ENCODE measurements at places on chromosomes 1 and 21. TPM values are rescaled to one million over a fixed set of nuclear protein-coding genes. Genes with fewer than 3 reads are reported as not detected.

The DNM3 gene
- total RNA-seq, result 2.1 TPM

The ZSWIM5 gene
- 0.14 TPM for total RNA-seq

The LINGO4 gene
- not detected for total RNA-seq

The TMEM51 gene
- 15.9 TPM for total RNA-seq

The CNKSR1 gene
- total RNA-seq, result 12.3 TPM

The GPR25 gene
- not detected for total RNA-seq

The KIF17 gene
- total RNA-seq, result 1.7 TPM

The RGS8 gene
- not detected for total RNA-seq

The FAM131C gene
- total RNA-seq, result 1.00 TPM

The ITLN2 gene
- total RNA-seq, result 0.21 TPM
